Choroid plexus epithelial cell (primary cell): ENCODE measurements at places on chromosomes 5 and 9.

DNA sequence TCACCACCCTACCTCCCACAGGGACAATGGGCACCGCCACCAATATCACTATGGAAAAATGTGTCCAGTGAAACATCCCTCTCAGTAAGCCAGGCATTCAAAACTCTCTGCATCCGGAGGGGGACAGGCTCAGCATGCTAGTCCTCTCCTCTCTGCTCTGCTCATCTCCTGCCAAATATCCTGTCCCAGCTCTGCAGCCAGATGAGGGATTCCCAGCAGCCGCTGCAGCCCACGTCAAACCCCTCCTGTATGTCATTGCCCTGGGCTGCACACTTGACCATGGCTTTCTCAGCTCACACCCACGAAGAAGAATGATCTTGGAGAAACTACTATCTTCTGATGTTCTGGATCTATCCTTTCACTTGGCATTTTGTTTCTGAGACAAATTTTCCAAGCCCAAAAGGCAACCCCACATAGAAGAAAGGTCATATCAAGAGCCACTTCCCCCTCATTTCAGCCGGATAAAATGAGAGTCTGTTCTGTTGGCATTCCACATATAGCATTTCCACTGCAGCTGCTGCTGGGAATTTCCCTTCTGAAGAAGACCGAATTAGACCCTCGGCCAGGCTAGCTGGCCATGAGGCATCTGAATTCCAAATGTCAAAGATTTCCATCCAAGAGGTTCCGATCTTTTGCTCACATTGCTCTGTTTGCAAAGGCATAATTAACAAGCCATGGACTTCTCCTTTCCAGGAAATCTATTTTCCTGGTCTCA lies 338.0 kb downstream of the ACTL7B start:
- no peak for DNase-seq

- peak; percentile 58 for DNase-seq
Observed at GRCh38 chr5:159310511-159310910, 19.8 kb downstream of the IL12B start.

- no peak for DNase-seq
Observed at GRCh38 chr9:5429873-5430564, 7.7 kb downstream of the PLGRKT start.

GRCh38 chr5:97559827-97560598 lies 377.0 kb upstream of the RIOK2 start:
- no peak for DNase-seq

DNA sequence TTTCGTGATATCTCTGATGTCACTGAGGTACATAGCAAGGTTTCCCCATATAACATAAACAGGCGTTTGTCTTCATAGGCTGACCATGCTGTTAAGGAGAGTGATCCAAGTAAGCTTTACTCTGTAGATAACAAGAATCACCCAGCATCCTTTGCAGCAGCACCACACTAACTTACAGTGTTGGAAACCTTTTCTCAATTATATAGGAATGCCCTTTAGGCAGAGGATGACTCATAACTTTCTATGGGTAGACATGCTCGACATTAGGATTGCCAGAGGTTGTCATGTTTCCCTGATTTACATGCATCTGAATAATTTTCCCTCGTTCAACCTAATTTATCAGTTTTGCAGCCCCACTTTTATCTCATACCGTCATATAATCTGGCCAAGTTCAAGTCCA lies 870.0 kb upstream of the CDH9 start:
- DNase-seq, result no peak

- peak; percentile 41 for DNase-seq
Observed at GRCh38 chr9:133403766-133404453, 13.9 kb downstream of the REXO4 start.
